ENCODE measurements at places on chromosomes 2 and 18.

GRCh38 chr18:49865401-49865800, 52.1 kb upstream of the ACAA2 start:
- no peak for DNase-seq

GRCh38 chr18:427005-427404, 73.5 kb downstream of the COLEC12 start:
- DNase-seq = no peak

GRCh38 chr2:107018366-107018765, 132.4 kb upstream of the ST6GAL2 start:
- DNase-seq = no peak

- DNase-seq = no peak
These were observed 52.6 kb upstream of the NFU1 start for GRCh38 chr2:69489793-69490192.

All from testis (tissue), 5 donors.